ENCODE measurements at places on chromosomes 3 and 15. TPM values are rescaled to one million over a fixed set of nuclear protein-coding genes. Genes with fewer than 3 reads are reported as not detected.

DNA sequence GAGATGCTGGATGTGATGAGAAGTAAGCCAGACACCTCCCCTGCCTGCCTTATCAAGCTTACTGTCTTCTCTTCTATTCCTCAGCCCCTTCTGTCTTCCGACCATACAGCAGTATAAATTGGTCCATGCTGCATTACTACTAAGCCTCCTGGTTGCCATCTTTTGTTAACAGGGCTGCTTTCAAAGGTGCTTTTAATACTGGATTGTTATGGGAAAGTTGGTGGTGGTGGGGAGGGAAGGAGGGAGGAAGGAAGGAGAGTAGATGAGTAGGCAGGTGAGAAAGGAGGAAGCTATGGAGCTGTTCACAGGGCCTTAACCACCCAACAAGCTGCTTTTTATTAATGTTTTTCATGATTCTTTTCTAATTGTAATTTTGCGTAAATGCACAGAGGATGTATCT lies 114.9 kb downstream of the SLC25A26 start:
- no peak for DNase-seq

- DNase-seq, result no peak
Observed at GRCh38 chr3:121722411-121722810, 27.1 kb downstream of the GOLGB1 start.

DNA sequence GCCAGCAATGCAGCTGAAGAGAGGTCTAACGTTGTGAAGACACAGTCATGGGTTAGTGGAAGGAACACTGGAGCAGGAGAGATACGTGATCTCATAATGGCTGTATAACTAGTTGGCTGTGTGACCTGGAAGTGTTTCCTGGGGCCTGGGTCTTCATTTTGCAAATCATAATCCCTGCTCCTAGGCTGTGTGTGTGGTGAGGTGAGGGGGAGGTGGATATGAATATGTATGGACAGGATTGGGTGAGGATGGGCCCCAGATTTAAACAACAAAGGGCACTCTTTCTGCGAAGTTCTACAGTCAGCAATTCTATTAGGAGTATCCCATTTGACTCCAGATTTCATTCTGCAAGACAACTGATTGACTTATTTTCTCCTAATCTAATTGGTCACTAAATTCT lies 41.3 kb downstream of the ANKRD28 start:
- no peak for DNase-seq

DNA sequence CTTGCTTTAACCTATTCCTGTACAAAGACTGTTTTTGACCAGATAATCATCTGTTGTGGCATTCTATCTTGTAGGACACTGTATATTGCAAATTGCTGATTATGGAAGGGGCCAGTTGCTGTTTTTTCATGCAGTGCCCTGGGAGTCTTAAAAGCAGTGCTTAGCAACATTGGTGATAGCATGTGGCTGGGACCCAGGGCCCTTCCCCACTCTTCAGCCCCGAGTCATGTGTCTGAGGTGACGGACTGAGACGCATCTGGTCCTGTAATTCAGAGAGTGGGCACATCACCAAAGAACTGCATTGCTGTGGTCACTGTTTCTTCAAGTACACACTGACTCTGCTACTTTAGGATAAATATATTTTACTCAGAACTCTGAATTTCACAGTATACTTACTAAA lies 63.4 kb downstream of the SNRK start:
- no peak for DNase-seq

DNA sequence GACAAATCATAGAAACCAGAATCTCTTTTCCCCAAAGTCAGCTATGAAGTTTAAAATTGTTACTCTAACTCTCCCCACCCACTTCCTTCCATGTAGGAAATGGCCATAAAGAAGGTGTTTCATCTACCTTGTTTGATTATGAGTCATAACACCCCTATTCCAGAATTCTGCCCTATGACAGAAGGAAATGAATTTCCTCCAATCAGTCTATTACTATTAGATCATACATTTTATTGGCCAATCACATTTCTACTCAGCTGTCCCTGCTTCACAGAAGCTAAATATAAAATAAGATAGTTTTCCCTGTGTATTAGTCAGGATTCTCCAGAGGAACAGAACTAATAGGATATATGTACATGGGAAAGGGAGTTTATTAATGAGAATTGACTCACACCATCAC lies 102.1 kb downstream of the TGFBR2 start:
- DNase-seq, result no peak

DNA sequence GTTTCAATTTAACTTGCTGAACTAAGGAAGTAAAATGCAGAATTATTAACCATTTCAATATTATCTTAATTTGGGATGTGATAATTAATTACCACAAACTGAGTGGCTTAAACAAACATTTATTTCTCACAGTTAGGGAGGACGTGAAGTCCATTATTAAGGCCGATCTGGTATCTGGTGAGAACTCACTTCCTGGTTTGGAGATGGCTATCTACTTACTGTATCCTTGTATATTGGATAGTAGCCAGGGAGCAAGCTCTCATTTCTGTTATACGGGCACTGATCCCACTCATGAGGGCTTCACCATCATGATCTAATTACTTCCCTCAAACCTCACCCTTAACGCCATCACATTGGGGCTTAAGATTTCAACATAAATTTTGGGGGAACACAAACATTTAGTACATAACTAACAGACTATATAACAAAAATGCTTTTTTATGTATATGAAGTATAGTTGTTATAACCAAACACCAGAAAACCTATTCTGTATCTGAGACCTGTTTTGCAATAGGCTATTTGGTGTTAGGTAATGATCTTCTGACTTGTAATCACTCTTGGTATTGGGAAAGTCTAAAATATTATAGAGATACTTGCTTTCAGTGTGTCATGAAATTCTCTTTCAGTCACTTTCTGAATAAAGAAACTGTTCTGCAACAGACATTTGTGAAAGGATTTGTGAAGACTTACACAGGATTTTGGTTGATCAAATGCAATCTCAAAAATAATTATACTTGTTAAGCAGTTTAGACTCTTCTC lies 4.7 kb upstream of the KPNA4 start:
- DNase-seq, result peak; percentile 54

DNA sequence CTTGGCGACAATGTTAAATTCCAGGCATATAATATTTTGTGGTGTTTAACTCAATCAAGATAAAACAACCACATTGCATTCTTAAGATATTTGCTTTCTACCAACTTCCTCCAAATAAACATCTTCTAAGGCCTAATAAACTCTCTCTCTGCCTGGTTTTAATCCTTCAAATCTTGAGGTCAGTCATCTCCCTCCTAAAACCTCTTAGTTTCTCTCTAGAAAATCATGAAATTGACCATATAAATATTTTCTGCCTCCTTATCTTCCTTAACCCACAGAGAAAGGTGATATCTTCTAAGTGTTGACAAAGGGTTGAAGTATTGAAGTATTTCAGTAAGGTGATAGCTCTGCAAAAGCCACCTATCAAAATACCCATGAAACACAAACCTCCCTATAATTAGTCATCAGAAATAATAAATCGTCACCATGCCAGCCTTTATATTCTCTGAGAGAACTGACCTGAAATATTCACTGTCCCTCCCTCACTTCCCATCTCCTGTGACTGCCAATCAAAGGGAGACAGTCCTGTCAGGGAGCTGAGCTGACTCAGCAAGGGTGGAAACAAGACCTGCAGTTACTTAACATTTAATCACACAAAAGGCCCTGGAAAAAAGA lies 1261.1 kb downstream of the ROBO1 start:
- no peak for DNase-seq

DNA sequence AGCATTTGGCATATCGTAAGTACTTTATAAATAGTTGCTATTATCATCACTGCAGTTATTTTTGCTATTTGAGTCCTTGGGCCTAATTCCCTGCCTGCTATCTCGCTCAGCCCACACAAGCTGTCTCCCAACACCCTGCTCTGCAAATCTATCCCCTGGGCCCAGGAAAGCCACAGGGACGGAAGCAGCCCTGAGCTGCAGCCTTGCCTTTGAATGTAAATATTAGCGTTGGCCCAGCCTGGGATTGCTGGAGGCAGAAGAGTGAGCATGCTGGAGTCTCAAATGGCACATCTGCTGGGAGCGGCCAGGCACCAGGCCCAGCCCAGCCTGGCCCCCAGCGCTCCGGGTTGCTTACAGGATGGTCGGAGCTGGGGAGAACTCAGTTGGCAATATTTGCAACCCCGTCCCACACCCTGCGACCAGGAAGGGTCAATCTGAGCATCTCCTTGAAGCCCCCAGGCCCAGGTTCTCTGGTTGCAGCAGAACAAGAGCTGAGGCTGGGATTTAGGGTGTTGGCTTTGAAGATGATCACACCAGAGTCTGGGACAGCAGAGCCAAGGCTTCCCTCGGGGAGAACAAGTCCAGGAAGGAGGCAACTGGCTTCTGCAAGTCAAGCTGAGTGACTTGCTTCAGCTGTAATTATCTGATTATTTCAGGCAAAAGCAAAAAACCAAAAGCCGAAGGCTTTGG lies 529.6 kb downstream of the SHQ1 start:
- no peak for DNase-seq

Gene ITIH1
- not detected for polyA plus RNA-seq

Gene ISLR2
- not detected for polyA plus RNA-seq

Gene WDR5B
- 1.8 TPM for polyA plus RNA-seq
